Thyroid gland (tissue), 4 donors: ENCODE measurements at places on chromosomes 5 and 9. TPM values are rescaled to one million over a fixed set of nuclear protein-coding genes. Genes with fewer than 3 reads are reported as not detected.

GRCh38 chr5:169628892-169629291 is 8.2 kb upstream of the DOCK2 start:
- H3K36me3 ChIP-seq, result no peaks in the 10 kb centered on the region
- no peaks in the 10 kb centered on the region for H3K4me1 ChIP-seq
- no peak overlapping the region for H3K27ac ChIP-seq
- no peak overlapping the region for H3K4me3 ChIP-seq
- DNase-seq, result no peak

- no peaks in the 10 kb centered on the region for H3K36me3 ChIP-seq
- H3K4me1 ChIP-seq, result peaks cover 29% of the 10 kb centered on the region
- H3K27ac ChIP-seq, result peak overlapping the region; percentile 44
- H3K4me3 ChIP-seq, result no peak overlapping the region
- DNase-seq, result peak; percentile 42
- H3K27me3 ChIP-seq, result no peaks in the 10 kb centered on the region
These were observed 205.6 kb downstream of the DENND1A start for GRCh38 chr9:123724211-123724796.

- H3K4me3 ChIP-seq, result no peak overlapping the region
- DNase-seq, result no peak
- no peaks in the 10 kb centered on the region for H3K36me3 ChIP-seq
- no peak overlapping the region for H3K27ac ChIP-seq
- H3K27me3 ChIP-seq, result no peaks in the 10 kb centered on the region
These were observed 29.6 kb upstream of the CNOT6 start for GRCh38 chr5:180464603-180464970.

GRCh38 chr5:159059722-159060121 is 40.0 kb downstream of the EBF1 start:
- DNase-seq, result no peak
- no peaks in the 10 kb centered on the region for H3K4me1 ChIP-seq
- H3K36me3 ChIP-seq, result no peaks in the 10 kb centered on the region
- H3K27ac ChIP-seq, result no peak overlapping the region
- no peaks in the 10 kb centered on the region for H3K27me3 ChIP-seq
- no peak overlapping the region for H3K4me3 ChIP-seq

DNA sequence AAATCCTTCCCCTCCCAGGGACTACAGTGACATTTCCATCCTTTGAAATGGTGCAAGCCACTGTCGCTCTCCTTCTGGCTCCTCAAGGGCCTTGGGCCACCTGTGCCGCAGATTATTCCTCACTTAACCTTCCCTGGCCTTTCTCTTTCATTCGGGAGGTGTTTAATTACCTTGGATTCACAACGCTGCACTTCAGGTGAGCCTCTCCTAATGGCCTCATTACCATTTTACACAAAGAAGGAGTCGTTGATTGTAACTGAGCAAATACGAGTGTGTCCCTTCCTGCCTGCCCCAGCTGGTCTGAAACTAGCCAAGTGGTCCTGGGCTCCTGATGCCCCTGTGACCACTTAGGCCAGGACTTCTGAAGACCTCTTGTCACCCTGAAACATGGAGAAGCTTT is 205.0 kb downstream of the CRB2 start:
- no peaks in the 10 kb centered on the region for H3K27me3 ChIP-seq
- H3K36me3 ChIP-seq, result no peaks in the 10 kb centered on the region
- no peak overlapping the region for H3K27ac ChIP-seq
- no peak overlapping the region for H3K4me3 ChIP-seq
- DNase-seq, result no peak

DNA sequence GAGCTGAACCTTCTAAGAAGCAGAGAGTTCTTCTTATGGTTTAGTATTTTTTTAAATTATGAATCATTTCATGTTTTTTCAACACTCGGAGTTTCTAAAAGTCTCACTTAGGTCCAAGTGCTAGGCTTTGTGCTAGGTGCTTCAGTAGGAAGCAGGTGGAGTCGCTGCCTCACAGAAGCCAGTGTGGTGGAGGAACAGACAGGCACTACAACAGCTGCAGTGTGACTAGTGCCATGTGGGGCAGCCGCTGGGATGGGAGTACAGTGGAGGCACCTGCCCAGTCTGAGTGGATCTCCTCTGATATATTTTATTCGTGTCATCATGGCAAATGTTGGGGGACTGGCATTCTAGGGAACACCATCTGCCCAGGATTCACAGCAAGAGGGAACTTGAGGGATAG is 15.3 kb downstream of the PCDHGC5 start:
- no peak for DNase-seq
- H3K4me3 ChIP-seq, result no peak overlapping the region
- no peaks in the 10 kb centered on the region for H3K27me3 ChIP-seq
- peaks cover 4% of the 10 kb centered on the region for H3K36me3 ChIP-seq

- no peaks in the 10 kb centered on the region for H3K36me3 ChIP-seq
- no peak overlapping the region for H3K27ac ChIP-seq
- no peaks in the 10 kb centered on the region for H3K4me1 ChIP-seq
These were observed 48.6 kb downstream of the HRH2 start for GRCh38 chr5:175706499-175706898.

DNA sequence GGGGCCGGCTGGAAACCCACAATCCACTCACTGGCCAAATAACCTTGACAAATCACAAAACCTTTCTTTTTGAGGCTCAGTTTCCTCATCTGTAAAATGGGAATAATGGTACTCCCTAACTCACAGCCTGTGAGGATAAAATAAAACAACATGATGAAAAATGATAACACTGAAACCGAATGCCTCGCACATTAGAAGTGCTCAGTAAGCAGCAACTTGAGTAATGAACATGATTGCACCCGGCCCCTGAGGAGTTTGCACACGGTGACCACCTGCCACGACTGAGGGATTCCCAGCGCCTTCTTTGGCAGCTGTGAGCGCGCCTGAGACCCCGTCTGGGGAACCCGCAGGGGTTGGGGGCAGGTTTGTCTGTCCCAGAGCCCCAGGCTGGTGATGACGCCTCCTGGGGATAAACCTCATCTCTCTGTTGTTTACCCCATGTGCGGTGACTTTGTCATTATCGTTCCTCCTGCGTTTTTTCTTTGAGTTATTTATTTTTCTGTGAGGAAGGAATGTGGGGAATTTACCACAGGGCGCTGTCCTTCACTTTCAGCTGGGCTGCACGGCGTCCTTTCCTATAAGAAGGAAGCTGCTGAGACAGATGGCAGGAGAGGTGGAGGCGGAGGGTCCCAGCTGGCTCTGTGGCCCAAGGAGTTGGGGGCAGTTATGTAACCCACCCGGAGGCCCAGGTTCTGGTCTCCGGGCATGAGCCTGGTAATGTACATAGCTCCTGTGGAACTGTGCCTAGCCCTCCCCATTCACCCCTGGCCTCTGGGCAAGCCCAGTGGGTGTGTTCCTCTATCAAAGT is 3.0 kb upstream of the SYNPO start:
- H3K4me3 ChIP-seq, result no peak overlapping the region
- no peaks in the 10 kb centered on the region for H3K36me3 ChIP-seq
- H3K27ac ChIP-seq, result peak overlapping the region; percentile 78
- DNase-seq, result peak; percentile 40

- no peaks in the 10 kb centered on the region for H3K27me3 ChIP-seq
- no peaks in the 10 kb centered on the region for H3K36me3 ChIP-seq
- H3K4me3 ChIP-seq, result no peak overlapping the region
- no peak for DNase-seq
- no peak overlapping the region for H3K27ac ChIP-seq
- no peaks in the 10 kb centered on the region for H3K4me1 ChIP-seq
These were observed 581.4 kb upstream of the PTPRD start for GRCh38 chr9:11194246-11194645.

GRCh38 chr9:76905791-76906646 is at the start of gene PRUNE2:
Gene PRUNE2, minus strand, starts transcription at chr9:76906114. Its CDS starts 151 bp downstream, at chr9:76905963.
- H3K4me3 ChIP-seq, result peak within 1 kb of the TSS; percentile 23
- no peaks in the 10 kb centered on the region for H3K36me3 ChIP-seq
- peaks cover 20% of the 10 kb centered on the region for H3K4me1 ChIP-seq
- peak within 1 kb of the TSS; percentile 21 for H3K27ac ChIP-seq

- no peaks in the 10 kb centered on the region for H3K36me3 ChIP-seq
- H3K27me3 ChIP-seq, result no peaks in the 10 kb centered on the region
- no peaks in the 10 kb centered on the region for H3K4me1 ChIP-seq
- no peak overlapping the region for H3K4me3 ChIP-seq
- DNase-seq, result no peak
- H3K27ac ChIP-seq, result no peak overlapping the region
These were observed 510.6 kb upstream of the ITGA1 start for GRCh38 chr5:52277101-52277500.

DNA sequence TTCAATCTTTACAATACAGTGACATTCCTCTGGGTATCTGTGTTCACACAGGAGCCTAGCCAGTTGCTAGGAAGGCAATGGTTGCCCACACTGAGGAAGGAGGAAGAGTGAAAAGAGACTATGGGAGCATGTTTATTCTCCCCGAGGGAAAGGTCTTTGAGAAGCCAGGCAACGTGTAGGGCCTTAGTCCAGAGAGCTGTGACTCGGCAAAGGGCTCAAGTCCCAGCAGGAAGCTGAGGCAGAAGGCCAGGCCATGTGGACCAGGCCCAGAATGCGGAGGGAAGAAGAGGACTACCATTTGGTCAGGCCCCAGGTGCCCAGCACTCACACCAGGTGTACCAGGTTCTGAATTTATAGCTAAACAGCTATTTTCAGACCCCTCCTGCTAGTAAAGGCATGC is 136.6 kb upstream of the DMAC1 start:
- H3K27ac ChIP-seq, result no peak overlapping the region
- no peaks in the 10 kb centered on the region for H3K4me1 ChIP-seq
- no peak overlapping the region for H3K4me3 ChIP-seq
- H3K27me3 ChIP-seq, result no peaks in the 10 kb centered on the region
- DNase-seq, result no peak
- H3K36me3 ChIP-seq, result no peaks in the 10 kb centered on the region

DNA sequence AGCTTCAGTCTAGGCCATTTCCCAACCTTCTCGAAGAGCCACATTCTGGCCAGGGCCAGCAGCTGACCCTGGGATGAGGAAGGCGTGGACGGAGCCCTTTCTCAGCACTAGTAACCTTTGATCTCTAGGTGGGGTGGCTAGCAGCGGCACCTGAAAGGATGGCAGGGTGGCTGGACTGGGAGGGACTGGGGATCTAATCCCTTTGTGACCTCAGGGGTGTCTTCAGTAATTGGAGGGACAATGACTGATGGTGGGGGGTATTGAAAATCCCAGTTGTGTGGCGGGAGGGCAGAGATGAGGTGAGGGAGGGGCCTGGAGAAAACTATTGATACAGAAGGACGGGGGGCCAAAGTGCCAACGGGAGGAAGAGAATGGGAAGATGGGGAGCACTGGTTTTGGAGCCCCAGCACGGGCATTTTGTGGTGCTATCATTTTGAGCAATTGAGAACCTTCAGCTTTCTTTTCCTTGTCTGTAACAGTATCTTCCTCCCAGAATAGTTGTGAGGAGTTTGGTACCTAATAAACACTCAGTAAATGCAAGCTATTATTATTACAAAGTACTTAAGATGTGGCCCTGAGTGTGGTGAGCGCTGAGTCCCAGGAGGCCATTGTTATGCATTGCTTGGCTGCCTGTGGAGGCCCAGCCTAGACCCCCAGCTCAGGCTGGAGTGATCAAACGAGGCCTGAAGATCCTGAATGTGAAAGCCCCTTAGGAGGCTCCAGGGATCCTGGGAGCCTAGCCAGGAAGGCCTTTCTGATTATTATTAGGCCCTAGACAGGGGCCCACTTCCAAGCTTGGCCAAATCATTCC is 37.3 kb upstream of the UBE2D2 start:
- no peaks in the 10 kb centered on the region for H3K4me1 ChIP-seq
- H3K27me3 ChIP-seq, result no peaks in the 10 kb centered on the region
- H3K27ac ChIP-seq, result no peak overlapping the region
- no peak overlapping the region for H3K4me3 ChIP-seq

DNA sequence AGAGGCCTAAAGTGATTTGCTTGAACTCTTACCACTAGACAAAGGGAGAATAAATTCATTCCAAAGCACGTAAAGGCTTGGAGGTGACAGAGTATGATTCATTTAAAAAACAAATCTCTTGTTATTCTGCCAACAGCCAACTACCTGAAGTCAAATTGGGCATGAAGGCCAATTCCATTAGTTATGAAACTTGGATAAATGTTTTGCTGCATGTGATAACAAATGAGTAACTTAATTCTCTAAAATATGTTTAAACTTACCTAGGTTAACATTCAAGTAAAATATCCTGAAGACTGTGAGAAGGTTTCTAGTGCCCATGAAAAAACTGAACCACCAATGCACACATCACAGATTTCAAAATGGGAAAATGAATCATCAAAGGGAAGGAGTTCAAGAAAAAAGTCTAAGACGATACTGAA is 120.1 kb upstream of the TSLP start:
- H3K4me1 ChIP-seq, result no peaks in the 10 kb centered on the region
- DNase-seq, result no peak
- no peak overlapping the region for H3K27ac ChIP-seq
- H3K27me3 ChIP-seq, result no peaks in the 10 kb centered on the region
- H3K4me3 ChIP-seq, result no peak overlapping the region
- H3K36me3 ChIP-seq, result no peaks in the 10 kb centered on the region

DNA sequence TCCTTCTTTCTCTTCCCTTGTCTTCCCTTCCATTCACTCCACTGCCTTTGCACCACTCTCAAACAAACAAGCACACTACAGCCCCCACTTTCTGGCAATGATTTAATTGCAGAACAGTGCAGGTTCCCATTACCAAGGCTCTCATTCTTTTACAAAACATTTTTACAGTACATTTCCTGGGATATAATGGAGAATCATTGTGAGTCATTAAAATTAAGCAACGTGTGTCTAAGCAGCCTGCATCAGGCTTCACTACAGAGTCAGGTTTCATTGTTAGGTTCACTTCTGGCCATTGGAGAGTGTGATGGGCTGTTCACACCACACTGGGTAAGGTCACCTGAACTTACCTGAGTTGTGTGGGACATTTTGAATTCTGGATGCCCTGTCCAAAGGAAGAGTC is 303.5 kb downstream of the TRIM32 start:
- DNase-seq, result no peak
- no peaks in the 10 kb centered on the region for H3K4me1 ChIP-seq
- H3K36me3 ChIP-seq, result no peaks in the 10 kb centered on the region
- no peak overlapping the region for H3K4me3 ChIP-seq
- no peaks in the 10 kb centered on the region for H3K27me3 ChIP-seq
- no peak overlapping the region for H3K27ac ChIP-seq

GRCh38 chr5:174675916-174676315 is 48.5 kb upstream of the MSX2 start:
- no peaks in the 10 kb centered on the region for H3K4me1 ChIP-seq
- no peak overlapping the region for H3K4me3 ChIP-seq
- no peaks in the 10 kb centered on the region for H3K27me3 ChIP-seq
- no peak for DNase-seq

GRCh38 chr9:127283917-127284497 is 19.4 kb downstream of the GARNL3 start:
- peaks cover 7% of the 10 kb centered on the region for H3K4me1 ChIP-seq
- H3K27me3 ChIP-seq, result no peaks in the 10 kb centered on the region
- peak; percentile 19 for DNase-seq
- H3K4me3 ChIP-seq, result no peak overlapping the region
- H3K36me3 ChIP-seq, result no peaks in the 10 kb centered on the region

GRCh38 chr9:113591899-113592625 is 128.5 kb downstream of the RGS3 start:
- H3K4me3 ChIP-seq, result no peak overlapping the region
- peaks cover 19% of the 10 kb centered on the region for H3K4me1 ChIP-seq

ZNF483 gene
- total RNA-seq, result 26.2 TPM

FOXD4L6 gene
- total RNA-seq, result not detected

HTR4 gene
- not detected for total RNA-seq

GPR151 gene
- total RNA-seq, result not detected

CCDC183 gene
- 1.5 TPM for total RNA-seq

EFNA5 gene
- total RNA-seq, result 5.9 TPM

SHC3 gene
- 0.40 TPM for total RNA-seq

NTNG2 gene
- total RNA-seq, result 0.94 TPM

VAV2 gene
- total RNA-seq, result 22.8 TPM

CARTPT gene
- not detected for total RNA-seq

GARIN3 gene
- total RNA-seq, result not detected
